Stimulated activated CD4-positive, alpha-beta T cell treated with anti-CD3 and anti-CD28 coated beads, Interleukin-1b, Interleukin-23, amount 100 ng/mL, for 1 hour (primary cell): ENCODE measurements at places on chromosomes 7 and 10.

GRCh38 chr10:106913348-106913747, 251.2 kb downstream of the SORCS1 start:
- no peak for DNase-seq

GRCh38 chr10:90775351-90776028, 82.3 kb downstream of the HTR7 start:
- DNase-seq: no peak

DNA sequence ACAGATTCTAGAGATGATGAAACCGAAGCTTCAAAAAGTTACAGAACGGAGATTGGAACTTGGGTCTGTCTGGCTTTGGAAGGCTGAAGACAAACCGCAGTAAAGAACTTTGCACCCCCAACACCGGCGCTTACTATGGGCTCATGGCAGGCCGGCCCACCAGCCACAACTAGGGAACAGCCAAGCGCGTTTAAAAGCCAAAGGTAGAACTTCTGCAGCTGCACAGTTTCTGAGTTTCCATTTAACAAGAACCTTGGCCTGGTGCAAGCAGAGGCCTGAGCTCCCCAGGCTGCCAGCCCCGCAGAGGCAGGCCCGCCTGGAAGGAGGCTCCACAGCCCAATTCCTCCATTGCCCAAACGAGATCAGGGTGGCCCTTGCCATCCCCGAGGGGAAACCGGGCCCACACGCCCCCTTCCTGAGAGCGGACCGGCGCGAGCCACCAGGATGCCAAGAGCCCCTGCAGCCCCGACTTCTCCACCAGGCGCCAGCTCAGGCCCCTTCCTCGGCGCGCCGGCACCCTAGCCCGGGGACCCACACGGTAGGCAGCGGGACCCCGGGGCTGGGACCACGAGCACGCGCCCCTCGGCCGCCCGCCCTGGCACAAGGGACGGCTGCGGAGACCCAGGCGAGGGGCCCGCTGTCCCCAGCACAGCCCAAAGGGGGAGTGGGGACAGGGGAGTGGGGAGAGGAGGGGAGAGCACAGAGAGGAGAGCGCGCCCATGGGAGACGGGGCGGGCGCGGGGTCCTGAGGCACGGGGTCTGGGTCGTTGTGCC, 566 bp downstream of the MAD1L1 start:
- DNase-seq: no peak

GRCh38 chr10:13317474-13317873, 17.6 kb upstream of the PHYH start:
- no peak for DNase-seq

GRCh38 chr7:24501009-24501408, 72.2 kb upstream of the PALS2 start:
- no peak for DNase-seq

- DNase-seq: no peak
These were observed 216.5 kb downstream of the PLXNA4 start for GRCh38 chr7:132359743-132360142.

DNA sequence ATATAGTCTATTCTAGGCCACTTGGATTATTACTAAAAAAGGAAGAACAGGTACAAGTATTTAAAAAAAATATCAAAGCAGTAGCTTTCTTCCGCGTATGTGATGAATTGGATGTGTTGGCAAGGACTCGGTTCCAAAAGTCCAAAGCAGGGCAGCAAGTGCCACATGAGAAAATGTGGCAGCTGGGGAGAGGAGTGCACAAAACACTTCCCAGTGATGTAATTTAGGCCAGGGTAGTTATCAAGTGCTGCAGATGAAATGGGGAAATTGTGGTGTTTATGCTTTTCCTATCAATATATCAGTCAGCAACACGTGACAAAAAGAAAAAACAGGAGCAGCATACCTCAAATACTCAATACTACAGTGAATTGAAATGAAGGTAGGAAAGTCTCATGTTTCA, 7.0 kb downstream of the RHOBTB1 start:
- DNase-seq: no peak

DNA sequence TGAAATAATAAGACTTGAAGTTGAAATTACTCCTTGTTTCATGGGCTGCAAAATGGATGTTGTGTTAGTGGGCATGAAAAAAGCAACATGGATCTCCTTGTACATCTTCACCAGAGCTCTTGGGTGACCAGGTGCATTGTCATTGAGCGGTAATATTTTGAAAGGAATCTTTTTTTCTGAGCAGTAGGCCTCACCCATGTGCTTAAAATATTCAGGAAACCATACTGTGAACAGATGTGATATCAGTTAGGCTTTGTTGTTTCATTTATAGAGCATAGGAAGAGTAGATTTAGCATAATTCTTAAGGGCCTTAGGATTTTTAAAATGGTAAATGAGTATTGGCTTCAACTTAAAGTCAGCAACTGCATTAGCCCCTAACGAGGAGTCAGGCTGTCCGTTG, 15.3 kb downstream of the STAG3 start:
- DNase-seq: no peak

DNA sequence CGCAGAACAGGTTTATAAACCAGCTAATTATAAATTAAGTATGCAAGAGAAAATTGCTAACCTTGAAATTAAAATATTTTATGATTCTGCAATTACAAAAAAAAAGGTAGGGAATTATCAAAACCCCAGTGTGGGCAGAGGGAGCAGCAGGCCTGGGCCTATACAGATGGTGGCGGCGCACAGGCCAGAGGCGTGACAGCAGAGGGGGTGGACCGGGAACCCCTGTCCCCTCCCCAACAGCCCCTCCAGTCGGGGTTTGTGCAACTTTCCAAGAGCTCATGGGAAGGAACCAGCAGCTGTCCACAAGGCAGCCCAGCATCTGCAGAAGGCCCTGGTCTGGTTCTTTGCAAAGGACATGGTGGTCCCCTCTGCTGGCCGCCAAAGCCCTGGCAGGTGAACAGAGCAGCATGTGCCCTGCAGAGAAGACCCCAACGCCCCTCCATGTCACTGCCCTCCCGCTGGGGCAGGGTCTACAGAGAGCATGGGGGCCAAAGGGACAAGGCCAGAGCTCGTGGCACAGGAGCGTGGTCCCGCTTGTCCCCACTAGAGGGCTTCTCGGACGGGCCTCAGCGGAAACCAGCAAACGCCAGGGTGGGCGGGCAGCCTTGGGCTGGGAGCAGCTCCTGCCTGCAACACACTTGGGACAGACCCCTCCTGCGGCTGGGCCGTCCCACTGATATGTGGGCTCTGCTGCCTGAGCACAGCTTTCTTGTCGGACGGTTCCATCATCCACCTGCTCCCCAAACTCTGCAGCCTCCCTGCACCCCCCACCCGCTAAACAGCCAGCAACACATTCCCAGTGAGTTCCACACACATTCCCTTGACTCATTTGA, 75.1 kb downstream of the EBF3 start:
- no peak for DNase-seq

DNA sequence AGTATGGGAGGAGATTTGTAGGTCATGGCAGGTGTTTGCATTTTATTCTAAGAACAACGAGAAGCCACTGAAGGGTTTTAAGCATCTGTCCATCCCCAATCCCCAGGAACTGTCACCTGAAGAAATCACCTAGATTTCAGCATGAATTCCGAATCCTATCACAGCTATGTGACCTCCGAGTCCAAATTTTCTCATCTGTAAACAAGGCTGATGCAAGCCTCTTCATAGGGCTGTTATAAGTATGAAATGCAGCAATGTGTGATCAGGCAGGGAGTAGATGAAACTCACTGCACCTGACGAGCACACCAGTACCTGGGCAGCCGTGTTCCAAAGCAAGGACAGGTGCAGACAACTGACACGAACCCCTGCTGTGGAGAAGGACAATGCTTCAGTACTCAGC, 14.0 kb downstream of the HABP2 start:
- DNase-seq: no peak

DNA sequence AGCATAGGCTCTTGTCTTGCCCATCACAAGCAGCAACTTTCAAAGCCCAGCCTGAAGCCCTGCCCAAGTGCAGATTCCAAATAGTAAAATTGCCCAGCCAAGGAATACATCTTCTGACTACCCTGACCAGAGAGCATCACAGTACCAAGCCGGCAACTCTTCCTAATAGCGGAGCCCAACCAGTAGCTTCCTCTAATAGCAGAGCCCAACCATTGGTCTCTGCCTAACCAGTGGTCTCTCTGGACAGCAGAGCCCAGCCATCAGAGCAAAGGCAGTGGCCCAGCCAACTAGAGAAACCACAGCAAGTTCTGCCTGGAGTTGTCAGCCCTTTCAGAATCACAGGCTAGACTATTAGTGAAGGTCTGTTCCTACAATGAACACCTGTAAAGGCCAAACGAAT, 285.6 kb downstream of the HGF start:
- no peak for DNase-seq

GRCh38 chr10:71725998-71726579, 6.5 kb upstream of the C10orf105 start:
- DNase-seq: no peak

DNA sequence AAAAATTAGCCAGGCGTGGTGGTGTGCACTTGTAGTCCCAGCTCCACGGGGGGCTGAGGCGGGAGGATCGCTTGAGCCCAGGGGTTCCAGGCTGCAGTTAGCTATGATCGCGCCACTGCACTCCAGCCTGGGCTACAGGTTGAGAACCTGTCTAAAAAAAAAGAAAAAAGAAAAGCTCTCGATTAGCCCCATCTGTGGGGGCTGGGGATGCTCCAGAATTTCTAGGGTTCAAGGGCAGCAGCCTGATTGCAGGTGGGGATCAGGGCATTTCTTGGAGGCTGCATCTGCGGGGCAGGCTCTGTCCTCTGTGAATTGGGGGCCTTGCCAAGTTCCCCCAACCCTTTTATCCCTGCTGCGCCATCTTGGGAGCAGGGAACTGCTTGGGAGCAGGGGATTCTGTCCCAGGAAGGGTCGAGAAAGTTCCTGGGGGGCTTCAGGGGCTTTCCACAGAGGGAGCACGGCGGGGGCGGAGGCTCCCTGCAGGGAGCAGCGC, 651 bp upstream of the ARPC1A start:
- DNase-seq: no peak
